ENCODE measurements at places on chromosomes 4 and X.

DNA sequence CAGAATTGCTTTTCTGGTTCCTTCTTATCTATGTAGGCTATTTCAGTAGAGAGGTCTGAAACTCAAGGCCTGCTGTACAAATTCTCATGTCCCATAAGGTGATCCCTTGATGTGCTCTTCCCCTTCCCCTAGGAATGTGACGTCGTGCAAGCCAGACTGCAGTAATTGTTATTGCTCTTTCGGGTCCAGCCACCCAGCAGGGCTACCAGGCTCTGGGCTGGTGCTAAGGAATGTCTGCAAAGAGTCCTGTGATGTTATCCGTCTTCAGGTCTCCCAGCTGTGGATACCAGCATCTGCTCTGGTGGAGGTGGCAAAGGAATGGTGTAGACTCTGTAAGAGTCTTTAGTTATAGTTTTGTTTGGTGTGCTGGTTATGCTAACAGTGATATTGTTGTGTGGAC lies 378.7 kb downstream of the C4orf33 start:
- no peak for DNase-seq

DNA sequence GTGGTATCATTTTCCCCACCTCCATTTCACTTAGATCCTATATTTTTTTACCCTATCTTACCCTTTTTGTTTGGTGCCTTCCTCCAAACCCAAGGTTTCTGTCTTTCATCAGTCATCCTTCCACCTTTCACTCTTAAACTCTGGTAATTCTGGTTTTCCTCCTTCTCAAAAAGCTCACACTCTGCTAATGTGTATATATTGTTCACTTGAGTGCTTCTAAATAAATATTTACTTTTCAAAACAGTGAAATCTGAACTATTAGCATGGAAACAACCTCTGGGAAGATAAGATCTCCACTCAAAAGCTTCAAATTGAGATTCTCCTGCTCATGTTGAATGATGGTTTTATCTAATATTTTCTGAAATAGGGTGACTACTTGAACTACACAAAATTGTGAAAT lies 21.5 kb downstream of the XIAP start:
- DNase-seq, result no peak

DNA sequence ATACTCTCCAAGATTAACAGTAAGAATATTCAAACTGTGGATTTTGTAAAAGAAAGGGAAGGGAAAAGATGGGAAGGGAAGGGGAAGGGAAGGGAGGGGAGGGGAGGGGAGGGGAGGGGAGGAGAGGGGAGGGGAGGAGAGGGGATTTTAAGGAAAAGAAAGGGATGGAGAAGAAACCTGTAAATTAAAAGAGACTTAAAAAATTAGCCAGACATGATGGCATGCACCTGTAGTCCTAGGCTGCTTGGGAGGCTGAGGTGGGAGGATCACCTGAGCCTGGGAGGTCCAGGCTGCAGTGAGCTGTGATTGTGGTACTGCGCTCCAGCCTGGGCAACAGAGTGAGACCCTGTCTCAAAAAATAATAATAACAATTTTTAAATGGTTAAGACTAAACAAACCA lies 83.7 kb downstream of the USP46 start:
- DNase-seq, result no peak

- DNase-seq, result no peak
Measured at GRCh38 chrX:71454222-71454621, 78.7 kb upstream of the OGT start.

DNA sequence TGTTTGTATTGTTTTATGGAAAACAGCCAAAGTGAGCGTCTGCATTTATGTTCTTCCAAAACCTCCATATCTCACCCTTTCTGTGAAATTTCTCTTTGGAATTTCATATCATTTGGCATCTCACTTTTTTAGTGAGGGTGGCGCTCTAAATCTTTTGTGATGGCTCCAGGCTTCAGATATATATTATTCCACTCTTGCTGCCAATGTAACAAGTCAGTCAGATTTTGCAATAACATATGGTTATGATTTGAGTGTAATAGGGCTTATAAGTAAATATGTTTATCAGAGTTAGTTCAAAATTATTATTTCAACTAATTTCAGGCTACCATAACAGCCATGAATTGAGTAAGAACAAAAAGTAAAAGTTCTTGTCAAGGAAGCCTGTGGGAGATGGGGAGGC lies 314.7 kb downstream of the PDGFC start:
- no peak for DNase-seq

GRCh38 chrX:124594017-124594651 lies 247.8 kb downstream of the SH2D1A start:
- no peak for DNase-seq

DNA sequence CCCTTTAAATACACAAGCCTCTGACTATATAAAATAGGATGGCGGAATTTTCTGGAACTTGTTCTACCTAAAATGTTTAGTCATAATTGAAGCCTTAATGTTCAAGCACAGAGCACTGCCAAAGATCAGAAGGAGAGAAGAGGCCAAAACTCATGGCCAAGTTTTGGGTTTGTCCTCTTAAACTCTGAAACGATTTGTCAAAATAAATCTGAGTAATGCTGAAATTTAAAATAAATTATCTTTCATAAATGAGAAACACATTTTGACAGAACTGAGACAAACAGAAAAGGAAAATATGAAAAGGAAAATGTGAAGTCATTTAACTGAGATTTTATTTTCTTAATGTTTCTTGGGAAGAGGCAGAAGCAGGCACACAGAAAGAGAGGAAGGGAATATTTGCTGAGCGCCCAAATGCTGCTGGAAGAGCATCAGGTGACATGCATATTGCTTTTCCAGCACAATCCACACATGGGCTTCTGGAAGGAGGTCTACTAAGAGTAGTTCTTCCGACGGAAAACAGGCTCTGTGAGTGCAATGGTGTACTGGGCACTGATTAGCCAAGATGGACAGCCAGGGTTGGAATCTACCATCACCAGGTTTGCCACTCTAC lies 47.4 kb upstream of the ZNF518B start:
- no peak for DNase-seq

GRCh38 chr4:31427691-31428090 lies 707.5 kb downstream of the PCDH7 start:
- DNase-seq, result no peak

DNA sequence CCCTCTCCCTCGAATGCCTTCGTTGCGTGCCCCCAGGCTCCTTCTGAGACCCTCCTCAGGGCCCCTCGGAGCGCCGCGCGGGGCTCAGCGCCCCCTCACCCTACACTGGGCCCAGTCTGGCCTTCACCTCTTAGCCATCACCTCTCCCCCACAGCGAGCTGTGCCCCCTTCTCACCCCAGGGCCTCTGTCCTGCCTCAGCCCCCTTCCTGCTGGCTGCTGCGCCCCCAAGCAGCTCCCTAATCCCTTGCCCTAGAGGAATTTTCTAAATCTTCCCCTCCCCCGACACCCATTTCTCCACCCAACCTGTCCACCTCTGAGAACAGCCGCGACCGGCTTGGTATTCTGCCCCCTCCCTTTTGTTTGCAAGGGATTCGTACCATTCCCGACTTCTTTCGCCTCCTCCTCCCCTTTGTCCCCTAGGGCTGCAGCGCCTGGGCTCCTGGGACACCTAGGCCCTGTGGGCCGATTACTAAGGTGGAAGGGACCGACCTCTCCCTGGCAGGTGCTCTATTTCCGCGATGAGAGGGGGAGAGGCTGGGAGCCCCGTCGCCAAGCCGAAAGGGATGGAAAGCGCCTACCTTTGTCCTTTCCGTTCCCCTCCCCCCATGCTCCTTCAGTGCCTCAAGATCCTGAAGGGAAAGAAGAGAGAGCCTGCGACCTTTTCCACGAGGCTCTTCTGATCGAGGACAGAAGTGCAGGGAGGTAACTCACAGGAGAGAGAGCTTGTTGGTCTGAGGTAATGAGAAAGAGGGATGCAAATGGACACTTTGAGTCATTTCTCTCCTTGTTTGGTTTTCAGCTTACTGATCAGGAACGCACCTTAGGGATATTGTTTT lies 10.9 kb downstream of the DLG3 start:
- no peak for DNase-seq

DNA sequence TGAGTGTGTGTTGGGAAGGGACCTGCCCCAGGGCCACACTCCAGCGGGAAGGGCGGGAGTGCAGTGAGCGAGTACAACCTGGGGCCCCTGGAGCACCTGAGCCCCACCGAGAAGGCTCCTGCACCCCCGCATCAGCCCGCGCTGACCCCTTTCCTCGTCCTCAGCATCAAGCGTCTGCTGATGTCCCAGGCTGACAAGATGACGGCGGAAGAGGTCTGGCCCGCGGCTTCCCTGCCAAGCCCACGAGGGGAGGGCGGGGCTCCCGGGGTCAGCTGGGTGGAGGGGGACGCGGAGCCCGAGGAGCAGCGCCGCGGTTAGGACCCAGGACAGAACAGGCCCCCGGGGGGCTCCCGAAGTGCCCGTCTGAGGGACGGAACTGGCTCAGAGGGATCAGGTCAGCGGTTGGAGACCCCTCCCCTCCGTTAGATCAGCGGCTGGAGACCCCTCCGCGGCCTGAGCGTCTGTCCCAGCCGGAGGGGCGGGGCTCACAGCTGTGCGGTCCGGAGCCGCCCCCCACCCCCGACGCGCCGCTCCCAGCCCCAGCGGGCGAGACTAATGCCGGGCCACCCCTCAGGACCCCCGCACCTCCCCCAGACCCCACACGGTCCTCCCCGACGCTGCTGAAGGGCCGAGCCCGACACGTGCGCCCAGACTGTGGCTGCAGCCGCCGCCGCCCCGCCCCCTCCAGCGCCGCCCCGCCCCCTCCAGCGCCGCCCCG lies 6.7 kb downstream of the MYL5 start:
- no peak for DNase-seq

GRCh38 chr4:54274795-54275665 lies 45.9 kb downstream of the PDGFRA start:
- no peak for DNase-seq

GRCh38 chr4:157824021-157824420 lies 348.8 kb downstream of the GASK1B start:
- no peak for DNase-seq

- DNase-seq, result no peak
Measured at GRCh38 chr4:77050962-77051361, 24.8 kb downstream of the CCNI start.

DNA sequence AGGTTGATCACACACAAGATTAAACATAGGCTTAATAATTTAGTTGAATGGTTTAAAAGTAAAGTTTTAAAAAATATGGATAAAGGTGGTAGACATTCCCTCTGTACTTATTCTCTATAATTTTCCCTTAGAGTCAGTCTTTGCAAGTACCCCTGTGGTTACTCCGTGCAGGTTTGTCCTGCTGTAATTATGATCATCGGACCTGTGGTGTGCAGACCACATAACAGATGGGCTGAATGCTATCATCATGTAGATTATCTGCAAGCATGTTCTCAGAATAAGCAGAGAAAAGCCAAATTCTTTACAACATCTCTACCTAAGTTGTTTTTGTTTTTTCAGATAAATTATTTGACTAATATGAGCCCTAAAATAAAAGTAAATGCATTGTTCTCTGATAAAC lies 146.8 kb downstream of the FSTL5 start:
- DNase-seq, result no peak

DNA sequence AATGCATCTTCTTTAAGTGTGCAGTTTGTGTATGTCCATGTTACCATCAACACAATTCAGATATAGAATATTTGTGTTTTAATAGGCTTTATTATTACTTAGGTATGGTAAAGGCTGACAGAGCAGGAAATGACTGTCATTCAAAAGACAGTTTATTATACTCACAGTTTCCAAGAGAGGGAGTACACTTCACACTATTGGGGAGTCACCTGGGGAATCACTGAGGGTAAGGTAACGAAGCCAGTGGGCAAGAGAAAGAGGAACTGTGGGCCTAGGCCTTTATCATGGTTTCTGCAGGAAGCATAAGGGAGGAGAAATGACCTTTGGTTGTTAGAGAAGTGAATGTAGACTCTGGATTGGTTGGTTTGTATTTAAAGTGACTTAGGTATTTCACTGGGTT lies 235.1 kb upstream of the HCCS start:
- no peak for DNase-seq

- DNase-seq, result no peak
Measured at GRCh38 chr4:133972586-133972985, 229.0 kb downstream of the PABPC4L start.

GRCh38 chrX:23644744-23645143 lies 22.5 kb upstream of the PRDX4 start:
- DNase-seq, result no peak

DNA sequence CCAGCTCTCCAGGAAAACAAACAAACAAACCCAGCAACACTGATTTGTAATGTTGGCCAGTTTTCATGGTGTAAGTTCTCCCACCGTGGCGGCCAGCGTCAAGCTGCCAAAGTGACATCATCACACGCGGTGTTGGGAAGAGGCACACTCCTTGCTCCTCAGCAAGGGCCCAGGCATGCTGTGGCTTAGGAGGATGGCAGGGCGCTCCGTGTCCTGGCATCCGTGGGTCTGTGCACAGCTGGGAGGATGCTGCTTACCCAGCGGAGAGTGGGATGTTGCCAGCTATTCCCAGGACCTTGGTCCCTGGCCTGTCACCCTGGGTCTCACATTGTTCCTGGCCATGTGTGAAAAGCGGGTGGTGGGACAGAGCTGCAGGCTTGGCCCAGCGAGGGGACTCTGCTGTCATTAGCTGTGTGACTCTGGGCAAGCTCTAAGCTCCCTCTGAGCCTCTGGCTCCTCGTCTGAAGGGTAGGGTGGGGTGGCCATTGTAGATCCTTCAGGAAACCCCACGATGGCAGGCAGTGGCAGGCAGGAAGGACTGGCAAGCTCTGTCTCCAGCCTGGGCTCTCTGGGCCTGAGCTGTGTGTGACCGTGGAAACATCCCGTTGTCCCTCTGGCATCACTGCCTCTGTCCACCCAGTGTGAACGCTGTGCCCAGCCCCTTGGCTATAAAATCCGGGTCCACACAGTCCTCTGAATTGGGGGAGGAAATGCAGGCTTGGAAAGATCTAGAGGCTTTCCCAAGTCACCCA lies 10.8 kb downstream of the PSAPL1 start:
- DNase-seq, result no peak

- no peak for DNase-seq
Measured at GRCh38 chr4:17376205-17376604, 135.7 kb downstream of the QDPR start.

DNA sequence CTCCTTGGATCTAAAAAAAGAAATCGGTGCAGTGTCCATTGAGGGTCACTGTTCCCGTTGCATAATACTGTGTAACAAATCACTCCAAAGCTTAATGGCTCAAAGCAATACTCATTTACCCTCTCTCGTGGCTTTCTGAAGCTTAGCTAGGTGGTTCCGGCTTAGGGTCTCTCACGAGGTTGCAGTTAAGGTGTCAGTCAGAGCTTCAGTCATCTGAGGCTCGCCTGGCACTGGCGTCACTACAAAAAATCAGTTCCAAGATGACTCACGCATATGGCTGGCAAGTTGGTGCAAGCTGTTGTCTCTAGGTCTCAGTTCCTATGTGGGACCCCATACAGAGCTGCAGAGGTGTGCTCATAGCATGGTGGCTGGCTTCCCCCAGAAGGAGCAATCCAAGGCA lies 91.0 kb downstream of the BEND2 start:
- no peak for DNase-seq

- DNase-seq, result no peak
Measured at GRCh38 chr4:180394312-180394711, 1848.9 kb upstream of the TENM3 start.

- no peak for DNase-seq
Measured at GRCh38 chrX:1164322-1165288, 47.8 kb downstream of the CRLF2 start.
